T-helper 1 cell (primary cell): ENCODE measurements at places on chromosomes 3 and 15.

GRCh38 chr3:40281995-40282394, 27.5 kb upstream of the EIF1B start:
- DNase-seq, result no peak

DNA sequence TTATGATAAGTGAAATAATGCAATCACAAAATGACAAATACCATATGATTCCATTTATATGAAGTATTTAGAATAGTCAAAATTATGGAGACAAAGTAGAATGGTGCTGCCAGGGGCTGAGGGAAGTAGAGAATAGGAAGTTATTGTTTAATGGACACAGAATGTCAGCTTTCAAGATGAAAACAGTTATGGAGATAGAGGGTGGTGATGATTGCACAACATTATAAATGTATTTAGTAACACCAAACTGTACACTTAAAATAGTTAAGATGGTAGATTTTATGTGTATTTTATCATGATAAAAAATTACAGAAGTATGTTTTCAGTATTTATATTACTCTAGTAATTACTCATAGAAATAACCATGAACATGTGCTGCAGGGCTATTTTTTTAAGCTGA, 100.8 kb upstream of the AZI2 start:
- DNase-seq, result no peak

GRCh38 chr3:5136919-5137429, 14.9 kb downstream of the ARL8B start:
- no peak for DNase-seq

DNA sequence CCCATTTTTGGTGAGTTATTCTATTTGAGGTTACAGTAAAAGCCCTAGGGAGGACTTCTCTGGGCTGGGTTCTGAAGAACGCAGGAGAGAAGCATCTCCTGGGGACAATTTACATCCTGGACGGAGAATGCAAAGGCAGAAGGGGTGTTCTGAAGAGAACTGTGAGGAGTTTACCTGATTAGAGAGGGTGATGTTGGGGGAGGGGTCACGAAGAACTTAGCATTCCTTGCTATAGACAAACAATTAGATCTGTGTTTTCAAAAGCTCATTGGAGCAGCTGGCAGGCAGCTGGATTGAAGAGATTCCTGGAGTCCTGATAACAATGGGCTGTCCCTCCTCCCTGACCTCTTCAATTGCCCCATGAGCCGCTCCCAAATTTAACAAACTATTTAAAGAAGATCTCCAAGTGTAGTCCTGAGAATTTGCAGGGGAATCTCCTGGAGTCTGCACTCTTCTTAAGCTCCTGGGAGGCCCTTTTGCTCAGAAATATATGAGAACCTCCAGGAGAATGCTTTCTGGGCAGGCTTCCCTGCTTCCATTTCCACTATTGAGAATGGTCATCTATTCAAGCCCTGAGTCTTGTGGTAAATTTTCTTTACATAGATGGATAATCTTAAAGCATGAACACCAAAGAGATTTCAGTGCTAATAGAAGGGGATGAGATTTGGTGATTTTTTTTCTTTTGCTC, 55.3 kb downstream of the ARHGAP31 start:
- no peak for DNase-seq

DNA sequence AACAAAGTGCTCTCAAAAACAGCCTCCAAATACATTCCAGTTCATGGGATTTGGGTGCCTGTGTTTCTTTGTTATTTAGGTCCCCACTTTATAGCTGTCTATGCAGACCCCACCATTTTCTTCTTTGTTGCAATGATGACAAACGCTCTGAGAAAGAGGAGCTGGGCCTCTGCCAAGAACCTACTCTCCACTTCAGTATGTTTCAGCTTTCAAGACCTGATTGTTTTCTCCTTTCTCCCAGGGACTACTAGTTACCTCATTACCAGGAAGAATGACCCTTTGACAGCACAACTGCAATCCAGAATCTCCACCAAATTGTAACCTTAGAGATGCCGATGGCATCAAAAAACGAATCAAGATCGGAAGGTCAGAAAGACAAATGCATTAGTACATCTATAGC, 236.8 kb downstream of the MEIS2 start:
- DNase-seq, result no peak

DNA sequence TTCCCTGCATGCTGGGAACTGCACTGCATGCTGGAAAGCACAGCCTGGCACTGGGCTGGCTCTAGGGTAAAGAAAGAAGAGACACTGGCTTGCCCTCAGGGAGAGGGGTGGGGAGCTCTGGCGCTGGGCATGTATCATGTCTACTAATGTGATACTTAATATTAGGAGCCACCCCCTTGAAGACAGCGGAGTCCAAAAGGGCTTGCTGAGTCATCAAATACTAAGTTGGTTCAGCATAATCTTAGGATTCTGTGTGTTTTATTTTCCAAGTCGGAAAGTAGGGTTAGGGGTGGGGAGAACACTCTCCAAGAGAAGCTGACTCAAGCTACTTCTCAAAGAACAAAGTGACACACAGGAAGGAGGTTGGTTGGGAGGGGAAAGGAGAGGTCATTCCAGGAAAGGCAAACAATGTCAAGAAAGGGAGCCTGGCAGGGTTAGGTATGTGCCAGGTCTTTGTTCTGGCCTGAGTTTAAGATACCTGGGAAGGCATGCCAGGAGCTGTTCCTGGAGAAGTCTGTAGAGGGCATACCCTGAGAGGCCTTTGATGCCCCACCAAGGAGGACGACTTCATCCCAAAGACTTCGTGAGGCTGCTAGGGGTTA, 237.8 kb upstream of the NR2E3 start:
- DNase-seq, result no peak

DNA sequence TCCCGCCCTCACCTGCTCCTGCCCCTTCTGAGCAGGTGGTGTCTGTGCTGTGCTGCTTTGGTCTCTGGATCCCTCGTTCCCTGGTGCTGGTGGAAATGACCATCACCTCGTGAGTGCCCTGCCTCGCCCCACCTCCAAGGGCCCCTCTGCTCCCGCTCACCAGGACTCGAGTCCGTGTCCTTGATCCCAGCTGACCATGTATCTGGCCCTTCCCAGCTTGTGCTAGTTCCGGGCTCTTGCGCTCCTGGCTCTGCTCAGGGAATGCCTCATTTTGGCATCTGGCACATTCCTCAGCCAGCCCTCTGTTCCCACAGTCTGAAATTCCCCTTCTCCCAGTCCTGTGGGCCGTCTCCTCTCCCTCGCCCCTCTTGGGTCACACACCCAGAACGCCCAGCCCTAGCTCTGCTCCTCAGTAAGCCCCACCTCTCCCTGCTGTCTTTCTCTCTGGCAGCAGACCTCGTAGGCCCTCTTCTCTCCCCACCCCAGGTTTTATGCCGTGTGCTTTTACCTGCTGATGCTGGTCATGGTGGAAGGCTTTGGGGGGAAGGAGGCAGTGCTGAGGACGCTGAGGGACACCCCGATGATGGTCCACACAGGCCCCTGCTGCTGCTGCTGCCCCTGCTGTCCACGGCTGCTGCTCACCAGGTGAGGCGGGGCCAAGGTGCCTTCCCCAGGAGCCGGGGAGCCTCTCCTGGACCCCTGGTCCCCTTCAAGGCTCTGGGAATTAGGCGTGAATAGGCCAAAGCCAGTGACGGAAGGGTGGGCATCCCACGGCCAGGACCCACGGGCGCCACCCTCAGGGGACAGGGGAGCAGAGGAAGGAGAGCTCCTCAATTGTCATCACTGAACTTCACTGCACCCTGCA, 11.5 kb downstream of the SLC51A start:
- DNase-seq, result no peak

DNA sequence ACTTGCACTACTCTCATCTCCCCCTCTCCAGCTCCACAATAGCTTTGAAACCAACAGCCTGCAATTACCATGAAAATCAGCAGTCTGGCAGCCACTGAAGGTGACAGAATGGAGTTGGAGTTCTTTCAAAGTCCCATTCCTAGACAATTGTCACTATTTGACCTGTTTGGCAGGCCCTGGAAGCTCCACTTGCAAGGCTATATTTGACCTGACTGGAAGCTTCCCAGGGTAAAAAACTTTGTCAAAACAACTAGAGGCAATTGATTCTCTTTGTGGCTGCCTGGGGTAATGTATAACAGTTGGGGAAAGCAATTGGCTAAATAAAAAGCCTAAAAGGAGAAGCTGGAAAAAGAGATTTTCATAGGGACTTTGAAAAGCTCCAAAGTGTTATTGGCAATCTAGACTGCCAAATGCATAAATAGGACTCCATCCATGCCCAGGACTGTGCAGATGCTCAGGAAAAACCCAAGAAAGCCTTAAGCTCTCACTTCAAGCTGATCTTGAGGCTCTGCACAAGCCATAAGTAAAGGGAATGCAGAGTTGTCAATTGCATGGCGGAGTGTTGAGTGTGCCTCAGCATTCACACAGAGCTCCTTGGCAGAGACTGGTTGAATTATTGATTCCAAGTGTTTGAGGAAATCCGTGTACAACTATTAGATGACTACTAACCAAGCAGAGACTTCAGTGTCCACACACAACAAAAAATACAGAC, 18.3 kb downstream of the GREM1 start:
- no peak for DNase-seq

GRCh38 chr3:63471781-63472180, 180.7 kb upstream of the SNTN start:
- no peak for DNase-seq

- no peak for DNase-seq
Observed at GRCh38 chr3:23333633-23334032, 130.5 kb downstream of the UBE2E2 start.

GRCh38 chr15:90873998-90874605, 5.7 kb downstream of the FURIN start:
- DNase-seq, result no peak

- DNase-seq, result no peak
Observed at GRCh38 chr15:39061952-39062464, 497.4 kb upstream of the RASGRP1 start.

- DNase-seq, result no peak
Observed at GRCh38 chr3:129238945-129239705, 10.3 kb upstream of the COPG1 start.

DNA sequence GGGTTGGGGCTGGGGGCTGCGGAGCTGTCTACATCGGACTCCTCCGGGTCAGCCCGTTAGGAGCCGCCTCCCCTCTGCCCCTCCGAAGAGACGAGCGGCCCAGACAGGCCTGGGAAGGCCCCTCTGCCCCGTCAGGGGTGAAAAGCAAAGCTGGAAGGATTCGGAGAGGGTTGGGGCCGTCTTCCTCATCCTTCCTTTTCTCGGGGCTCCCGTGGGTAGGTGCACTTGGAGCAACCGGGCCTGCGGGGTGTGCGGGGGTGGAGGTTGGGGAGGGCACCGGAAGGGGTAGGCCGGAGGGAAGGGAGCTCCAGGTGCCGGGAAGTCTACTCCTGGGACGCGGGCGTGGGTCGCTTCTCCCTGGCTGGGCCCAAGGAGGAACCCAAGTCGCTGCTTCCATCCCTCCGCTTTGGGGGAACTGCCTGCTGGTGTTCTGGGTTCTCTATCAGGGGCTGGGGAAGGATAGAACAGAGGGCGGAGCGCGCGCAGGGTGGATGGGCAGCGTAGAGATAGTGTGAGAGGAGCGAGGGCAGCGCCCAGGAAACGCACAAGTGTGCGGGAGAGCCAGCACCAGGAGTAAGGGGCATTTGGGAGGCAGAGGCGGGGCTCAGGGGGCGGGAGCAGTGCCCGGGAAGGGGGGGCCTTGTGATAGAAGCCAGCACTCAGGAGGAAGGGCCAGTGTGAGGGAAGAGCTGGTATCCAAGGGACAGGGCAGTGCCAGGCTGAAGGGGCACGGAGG, 590 bp downstream of the POLR2H start:
- peak; percentile 28 for DNase-seq

DNA sequence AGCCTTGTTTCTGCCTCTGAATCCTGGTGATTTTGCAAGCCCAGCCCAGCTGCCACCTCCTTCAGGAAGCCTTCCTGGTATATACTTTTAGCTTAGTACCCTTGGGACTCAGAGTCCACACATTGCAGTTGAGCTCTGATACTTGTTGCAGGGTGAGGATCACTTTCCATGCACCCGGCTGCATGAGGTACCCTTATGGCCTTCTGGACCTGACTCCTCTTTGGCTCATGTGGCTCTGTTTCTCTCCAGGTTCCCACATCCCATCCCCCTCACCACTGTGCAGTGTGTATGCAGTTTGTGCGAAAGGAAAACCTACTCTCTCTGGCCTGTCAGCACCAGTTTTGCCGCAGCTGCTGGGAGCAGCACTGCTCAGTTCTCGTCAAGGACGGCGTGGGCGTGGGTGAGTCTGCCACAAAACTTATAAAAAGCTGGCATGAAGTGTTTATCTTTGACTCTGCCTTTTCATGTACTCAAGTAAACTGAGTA, 23.1 kb upstream of the P4HTM start:
- DNase-seq, result no peak

GRCh38 chr3:82568776-82569338, 807.4 kb upstream of the GBE1 start:
- no peak for DNase-seq

GRCh38 chr3:87792534-87793336, 266.1 kb downstream of the CGGBP1 start:
- no peak for DNase-seq

DNA sequence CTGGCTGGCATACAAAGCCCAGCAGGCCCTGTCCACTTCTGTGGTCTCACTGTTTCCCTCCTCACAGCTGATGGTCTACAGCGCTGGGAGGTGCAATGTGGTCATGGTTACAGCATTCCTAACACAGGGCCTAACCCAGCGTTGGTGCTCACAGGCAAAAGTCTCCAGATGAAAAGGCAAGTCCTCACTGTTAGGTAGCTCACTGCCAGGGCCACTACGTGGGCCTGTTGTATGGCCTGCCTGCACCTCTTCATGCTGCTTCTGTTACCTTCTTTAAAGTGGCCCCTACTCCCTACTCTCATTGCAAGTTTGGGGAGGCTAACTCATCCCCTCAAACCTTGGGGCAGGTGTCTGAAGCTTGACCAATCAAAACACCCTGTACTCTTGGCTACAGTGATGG, 31.3 kb downstream of the CCDC13 start:
- DNase-seq, result no peak

- no peak for DNase-seq
Observed at GRCh38 chr3:138692152-138692551, 83.6 kb downstream of the FAIM start.

- no peak for DNase-seq
Observed at GRCh38 chr3:162377608-162378007, 881.0 kb downstream of the OTOL1 start.
